Sigmoid colon (tissue), 7 donors: ENCODE measurements at places on chromosomes 12 and 14. TPM values are rescaled to one million over a fixed set of nuclear protein-coding genes. Genes with fewer than 3 reads are reported as not detected.

DNA sequence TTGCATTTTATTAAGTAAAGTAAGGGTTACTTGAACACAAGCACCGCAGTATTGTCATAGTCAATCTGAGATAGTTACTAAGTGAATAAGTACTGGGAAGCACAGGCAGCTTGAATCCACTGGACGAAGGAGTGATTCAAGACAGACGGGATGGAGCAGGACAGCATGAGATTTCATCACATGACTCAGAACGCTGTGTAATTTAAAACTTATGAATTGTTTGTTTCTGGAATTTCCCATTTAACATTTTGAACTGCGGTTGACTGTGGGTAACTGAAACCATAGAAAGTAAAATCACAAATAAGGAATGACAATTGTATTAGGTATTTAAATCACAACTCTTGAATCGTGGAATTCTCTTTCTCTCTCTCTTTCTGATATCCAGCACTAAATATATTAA lies 1630.4 kb upstream of the SEL1L start:
- DNase-seq, result no peak

GRCh38 chr14:81990312-81990761 lies 456.7 kb upstream of the SEL1L start:
- DNase-seq, result no peak

DNA sequence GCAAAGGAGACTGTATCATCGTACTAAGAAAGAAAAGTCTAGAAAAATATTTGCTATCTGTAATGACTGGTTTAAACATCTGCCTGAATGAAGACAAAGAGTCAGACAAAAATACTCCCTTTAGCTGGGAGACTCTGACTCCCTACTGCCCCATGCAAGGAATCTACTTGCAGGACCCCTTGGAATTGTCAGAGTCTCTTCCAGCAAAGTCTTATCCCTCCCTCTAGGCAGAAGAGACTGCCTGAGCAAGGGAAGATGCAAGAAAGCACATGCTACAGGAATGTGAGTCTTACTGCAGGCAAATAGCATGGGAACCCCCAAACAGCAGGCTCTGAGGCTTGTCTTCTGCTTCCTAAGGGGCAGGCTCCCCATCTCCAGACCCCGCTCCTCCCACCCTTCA lies 154.0 kb downstream of the KCNA5 start:
- DNase-seq, result no peak

DNA sequence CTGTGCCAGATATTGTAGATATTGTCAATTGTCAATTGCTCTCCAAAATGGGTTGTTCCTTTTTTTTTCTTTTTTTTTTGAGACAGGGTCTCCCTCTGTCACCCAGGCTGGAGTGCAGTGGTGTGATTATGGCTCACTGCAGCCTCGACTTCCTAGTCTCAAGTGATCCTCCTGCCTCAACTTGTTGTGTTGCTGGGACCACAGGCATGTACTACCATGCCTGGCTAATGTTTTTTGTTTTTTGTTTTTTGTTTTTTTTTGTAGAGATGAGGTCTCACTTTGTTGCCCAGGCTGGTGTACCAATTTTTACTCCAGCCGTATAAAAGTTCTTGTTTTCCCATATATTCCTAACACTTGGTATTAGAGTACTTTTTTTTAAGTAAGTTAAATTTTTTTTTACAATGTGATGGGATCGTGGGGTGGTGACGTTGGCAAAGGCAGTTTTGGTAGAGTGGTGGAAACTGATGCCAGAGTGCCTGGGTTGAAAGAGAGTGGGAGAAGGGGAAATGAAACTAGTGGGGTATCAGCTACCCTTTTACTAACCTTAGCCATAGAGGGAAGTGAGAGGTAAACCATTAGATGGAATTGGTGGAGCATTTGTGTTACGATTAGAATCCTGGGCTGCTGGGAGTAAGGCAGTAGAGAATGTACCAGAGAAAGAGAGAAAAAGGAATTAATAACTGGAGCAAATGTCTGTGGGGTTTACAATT lies 33.0 kb upstream of the CFAP54 start:
- DNase-seq, result no peak

GRCh38 chr12:107320929-107321631 lies 227.7 kb upstream of the CRY1 start:
- DNase-seq, result no peak

SMCO2 gene
- not detected for total RNA-seq

MSRB3 gene
- 224 TPM for total RNA-seq

- no peak for DNase-seq
Observed at GRCh38 chr12:104652910-104653309, 196.2 kb downstream of the CHST11 start.

GRCh38 chr14:101845896-101846295 lies 84.4 kb downstream of the PPP2R5C start:
- DNase-seq, result no peak

PROX2 gene
- total RNA-seq, result not detected

DNA sequence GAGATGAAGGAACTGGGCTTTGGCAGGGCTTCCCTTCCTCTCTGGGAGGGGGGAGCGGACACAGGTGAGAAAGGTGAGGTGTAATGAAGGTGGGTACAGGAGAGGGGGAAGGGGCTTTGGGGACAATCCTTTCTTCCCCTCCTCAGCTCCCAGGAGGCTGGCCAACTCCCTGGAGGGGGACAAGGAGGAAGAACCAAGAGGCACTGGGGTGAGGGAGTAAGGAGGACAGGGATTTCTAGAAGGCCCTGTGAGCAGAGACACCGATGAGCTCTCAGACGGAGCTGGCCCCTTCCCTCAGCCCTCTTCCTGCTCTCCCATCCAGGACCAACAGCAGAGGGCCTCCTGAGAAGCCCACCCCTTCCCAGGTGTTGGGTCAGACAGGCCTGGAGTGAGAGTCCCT lies 53.4 kb downstream of the PLEKHG3 start:
- DNase-seq, result no peak

- peak; percentile 32 for DNase-seq
Observed at GRCh38 chr12:57625261-57626032, 7.6 kb downstream of the B4GALNT1 start.

GRCh38 chr12:130846369-130846768 lies 7.3 kb upstream of the STX2 start:
- DNase-seq, result no peak

CCNB1IP1 gene
- 44.8 TPM for total RNA-seq

DNA sequence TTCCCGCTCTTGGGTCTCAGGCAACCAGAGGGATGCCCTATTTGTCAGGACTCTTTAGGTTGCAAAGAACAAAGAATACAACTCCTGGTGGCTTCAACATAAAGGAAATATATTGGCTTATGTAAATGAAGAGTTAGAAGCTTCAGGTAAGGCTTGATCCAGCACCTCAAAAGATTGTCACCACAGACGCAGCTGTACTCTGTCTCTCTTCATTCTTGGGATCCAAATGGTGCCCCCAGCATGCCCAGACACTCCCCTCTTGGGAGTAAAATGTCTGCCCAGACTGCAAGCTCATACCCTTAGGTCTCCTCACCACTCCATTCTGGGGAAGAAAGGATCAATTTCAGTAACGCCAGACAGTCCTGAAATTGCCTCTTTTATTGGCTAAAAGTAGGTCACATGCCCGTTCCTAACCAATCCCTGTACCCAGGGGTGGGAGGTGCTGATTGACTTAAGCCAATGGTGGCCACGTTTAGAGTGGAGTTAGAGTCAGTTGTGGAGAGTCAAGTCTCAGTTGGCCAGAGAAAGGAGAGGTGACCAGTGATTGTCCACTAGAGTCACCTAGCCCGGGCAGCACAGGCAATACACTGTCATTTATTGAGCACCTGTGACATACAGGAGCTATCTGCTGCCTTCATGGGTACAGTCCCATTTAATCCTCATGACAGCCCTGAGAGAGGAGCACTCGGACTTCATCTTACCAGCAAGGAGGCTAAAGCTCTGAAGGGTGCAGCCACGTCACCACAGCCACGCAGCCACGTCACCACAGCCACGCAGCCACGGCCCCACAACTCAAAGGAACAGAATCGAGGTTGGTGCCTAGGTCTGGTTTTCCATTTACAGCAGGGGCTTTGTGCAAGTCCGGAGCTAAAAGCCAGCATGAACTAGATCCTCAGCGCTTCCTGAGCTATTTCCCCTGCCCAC lies 19.7 kb upstream of the BEGAIN start:
- peak; percentile 30 for DNase-seq

PAH gene
- 1.1 TPM for total RNA-seq

DNA sequence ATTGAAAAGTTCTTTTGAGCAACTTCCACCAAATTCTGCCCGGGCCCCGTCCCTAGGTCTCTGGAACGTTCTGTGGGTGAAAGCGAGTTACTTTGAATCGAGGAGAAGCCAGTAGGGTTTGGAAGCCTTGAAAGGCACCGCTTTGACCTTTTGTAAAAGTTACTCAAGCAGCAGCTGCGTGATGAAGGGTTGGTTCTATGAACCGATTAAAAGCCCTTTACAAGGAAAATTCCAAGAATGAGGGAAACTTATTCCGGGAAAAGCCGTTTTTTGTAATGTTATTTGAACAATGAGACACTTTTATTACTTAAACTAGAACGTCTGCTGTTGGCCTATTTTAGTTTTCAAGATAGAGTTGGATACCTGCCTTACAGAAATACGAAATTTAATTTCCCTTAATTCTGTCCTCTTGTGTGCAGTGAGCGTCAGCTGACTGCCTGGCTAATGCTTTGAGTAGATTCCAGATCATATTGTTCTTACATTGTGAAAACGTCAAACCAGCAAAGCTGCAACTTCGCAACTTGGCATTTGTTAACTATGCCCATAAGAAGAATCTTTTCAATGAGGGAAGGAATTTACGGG lies 906 bp downstream of the LARP4 start:
- DNase-seq, result peak; percentile 67

GLIPR1 gene
- 16.6 TPM for total RNA-seq

- DNase-seq, result no peak
Observed at GRCh38 chr14:51138404-51139103, 43.6 kb upstream of the TRIM9 start.

EXOC3L4 gene
- total RNA-seq, result 1.8 TPM

CCDC184 gene
- total RNA-seq, result 2.1 TPM

SPSB2 gene
- total RNA-seq, result 4.6 TPM

GRCh38 chr12:54004063-54004840 lies 4.3 kb downstream of the HOXC9 start:
- no peak for DNase-seq
